ENCODE measurements at places on chromosomes 6 and 20. TPM values are rescaled to one million over a fixed set of nuclear protein-coding genes. Genes with fewer than 3 reads are reported as not detected.

Gene TRAM2
- total RNA-seq = 34.9 TPM

Gene MCHR2
- total RNA-seq = not detected

DNA sequence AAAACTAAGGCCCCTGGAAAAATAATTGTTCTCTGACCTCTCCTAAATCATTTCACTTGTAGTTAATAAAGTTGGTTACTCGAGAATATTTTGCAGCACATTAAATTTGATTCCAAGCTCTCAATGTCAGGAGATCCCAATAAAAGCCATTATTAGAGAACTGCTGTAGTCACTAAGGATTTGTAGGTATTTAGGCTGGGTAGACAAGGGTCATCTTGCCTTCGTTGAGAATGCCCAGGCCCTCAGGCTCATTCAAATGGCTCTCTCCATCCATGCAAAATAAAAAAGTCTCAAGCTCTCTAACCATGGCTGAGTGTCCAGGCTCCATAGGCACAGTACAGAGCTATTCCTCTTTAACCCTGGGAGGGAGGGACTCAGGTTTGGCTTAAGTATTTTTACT is 117.0 kb upstream of the HMGCLL1 start:
- no peak for DNase-seq

GRCh38 chr6:68732423-68732822 is 97.3 kb downstream of the ADGRB3 start:
- no peak for DNase-seq

DNA sequence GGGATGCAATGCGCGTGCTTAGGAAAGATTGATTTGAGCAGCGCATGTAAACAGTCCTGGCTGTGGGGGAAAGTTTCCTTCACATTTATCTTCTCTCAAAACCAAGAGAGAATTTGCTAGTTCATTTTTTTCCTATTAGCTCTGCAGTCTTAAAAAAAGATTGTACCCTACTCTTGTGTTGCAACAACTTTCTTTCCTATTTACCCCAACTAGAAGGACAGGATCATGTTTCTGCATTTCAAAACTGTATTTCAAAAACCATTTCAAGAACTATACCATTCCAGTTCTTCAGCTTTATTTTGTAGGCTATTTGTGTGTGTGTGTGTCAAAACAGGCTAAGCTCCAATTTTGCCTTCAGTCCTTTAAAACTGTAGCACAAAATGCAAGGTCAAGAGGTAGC is 473.1 kb downstream of the KIF16B start:
- no peak for DNase-seq

- peak; percentile 78 for DNase-seq
Observed at GRCh38 chr20:56359212-56360132, 698 bp downstream of the FAM210B start.

DNA sequence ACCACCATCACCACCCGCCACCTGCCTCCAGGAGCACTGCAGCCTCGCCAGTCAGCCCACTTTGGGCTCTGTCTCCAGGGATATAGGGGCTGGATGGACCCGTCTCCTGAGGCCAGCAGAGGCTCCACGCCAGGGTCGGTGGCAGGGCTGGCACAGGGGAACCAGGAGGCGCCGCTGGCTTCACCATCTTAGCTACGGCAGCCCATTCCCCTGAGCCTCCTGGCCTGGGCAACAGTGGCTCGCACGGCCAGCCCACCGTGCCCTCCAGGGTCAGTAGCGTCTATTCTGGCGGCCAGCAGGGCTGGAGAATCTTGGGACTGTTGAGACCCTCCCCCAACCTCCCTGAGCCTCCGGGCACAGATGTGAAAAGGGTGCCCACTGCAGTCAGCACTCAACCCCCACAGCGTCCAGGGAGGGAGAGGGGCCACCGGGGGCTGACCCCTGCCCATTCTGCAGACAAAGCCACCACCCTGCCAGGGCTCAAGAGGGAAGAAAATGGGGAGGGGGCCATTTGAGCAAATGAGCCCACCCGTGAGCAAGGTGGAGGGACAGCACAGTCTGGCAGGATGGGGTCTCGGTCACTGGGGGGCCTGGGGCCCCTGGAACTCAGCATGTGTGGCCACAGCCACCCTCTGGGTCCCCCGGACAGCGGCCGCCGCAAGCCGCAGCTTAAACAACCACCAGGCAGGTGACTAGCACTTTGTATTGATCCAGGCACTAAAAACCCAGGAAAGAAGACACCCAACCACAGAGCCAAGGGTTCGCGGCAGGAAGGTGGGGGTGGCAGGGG is 28.7 kb downstream of the KCNQ2 start:
- DNase-seq = no peak
